Pulmonary artery endothelial cell (primary cell): ENCODE measurements at places on chromosomes 6 and 20.
A peak's percentile ranks its signal among the peaks of the same experiment; 100 is the strongest.

GRCh38 chr6:5976811-5977210, 29.9 kb downstream of the NRN1 start:
- no peak for DNase-seq

DNA sequence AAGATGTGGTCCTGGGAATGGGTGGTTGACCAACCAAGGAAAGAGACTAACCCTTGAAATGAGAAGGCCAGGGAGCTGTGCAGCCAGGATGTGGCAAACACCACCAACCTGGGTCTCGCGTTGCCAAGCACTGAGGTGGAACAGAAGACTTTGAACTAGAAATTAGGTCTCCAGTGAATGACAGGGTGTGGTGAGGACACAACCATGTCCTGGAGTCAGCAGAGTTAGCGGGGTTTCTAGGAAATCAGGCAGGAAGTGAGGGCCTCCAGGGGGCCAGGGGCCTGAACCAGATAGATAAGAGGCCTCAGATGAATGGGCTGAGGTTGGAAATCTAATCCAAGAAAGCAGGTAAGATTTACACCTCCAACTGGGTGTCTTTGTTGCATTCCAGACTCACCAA, 353.3 kb upstream of the ARID1B start:
- no peak for DNase-seq

DNA sequence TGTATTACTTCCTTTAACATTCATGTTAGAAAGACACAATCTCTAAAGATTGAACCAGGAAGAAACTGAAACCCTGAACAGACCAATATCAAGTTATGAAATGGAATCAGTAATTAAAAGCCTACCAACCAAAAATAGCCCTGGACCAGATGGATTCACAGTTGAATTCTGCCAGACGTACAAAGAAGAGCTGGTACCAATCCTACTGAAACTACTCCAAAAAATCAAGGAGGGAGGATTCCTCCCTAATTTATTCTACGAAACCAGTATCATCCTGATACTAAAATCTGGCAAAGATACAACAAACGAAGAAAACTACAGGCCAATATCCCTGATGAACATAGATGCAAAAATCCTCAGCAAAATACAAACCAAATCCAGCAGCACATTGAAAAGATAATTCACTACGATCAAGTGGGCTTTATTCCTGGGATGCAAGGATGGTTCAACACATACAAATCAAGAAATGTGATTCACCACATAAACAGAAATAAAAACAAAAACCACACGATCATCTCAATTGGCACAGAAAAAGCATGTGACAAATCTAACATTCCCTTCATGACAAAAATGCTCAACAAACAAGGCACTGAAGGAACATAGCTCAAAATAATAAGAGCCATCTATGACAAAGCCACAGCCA, 15.0 kb downstream of the CDK19 start:
- DNase-seq: no peak

DNA sequence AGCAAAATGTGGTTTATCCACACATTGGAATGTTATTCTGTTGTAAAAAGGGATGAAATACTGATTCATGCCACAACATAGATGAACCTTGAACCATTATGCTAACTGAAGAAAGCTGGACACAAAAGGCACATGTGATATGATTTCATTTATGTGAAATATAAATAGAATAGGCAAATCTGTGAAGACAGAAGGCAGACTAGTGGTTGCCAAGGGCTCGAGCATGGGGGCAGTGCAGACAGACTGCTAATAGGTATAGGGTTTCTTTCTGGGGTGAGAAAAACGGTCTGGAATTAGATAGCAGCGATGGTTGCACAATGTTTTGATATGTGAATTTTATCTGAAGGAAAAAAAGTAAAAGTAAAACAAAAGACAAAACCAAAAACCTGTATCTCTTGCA, 54.6 kb upstream of the FNDC1 start:
- DNase-seq: no peak

DNA sequence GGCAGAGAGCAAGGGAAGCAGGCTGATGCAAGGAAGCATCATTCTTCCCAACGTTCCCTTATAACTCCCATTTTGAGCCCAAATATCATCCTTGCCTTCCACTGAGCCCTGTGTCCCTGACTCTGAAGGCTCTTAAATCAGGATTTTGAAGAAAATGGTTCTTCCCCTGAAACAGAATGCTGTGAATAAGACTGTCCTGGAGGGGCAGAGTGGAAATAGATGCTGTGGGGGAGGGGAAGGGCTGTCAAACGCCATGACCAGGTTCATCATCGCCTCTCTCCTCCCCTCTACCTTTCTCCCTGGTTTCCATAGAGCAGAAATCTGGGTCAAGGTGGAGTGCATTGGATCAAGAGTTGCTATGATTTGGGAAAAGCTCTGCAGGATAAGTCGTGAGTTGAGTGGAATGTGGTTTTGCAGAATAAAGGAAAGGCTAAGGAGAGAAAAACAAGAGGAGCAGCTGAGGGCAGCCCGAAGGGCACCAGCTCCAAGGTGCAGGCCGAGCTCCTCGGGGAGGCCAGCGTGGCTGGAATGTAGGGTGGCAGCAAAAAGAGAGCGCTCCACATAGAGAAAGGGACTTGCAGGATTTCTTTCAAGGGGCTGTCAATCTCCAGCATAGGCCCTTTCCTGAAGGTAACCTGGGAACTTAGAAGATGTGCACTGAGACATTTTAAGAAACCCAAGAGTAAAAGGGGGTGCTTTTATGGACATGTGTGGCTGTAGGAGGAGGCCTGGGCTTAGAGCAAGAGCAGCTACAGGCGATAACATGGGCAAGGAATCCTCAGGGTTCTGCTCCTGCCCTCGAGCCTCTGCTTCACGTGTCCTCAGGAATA, 120.8 kb upstream of the CDYL start:
- DNase-seq: no peak

DNA sequence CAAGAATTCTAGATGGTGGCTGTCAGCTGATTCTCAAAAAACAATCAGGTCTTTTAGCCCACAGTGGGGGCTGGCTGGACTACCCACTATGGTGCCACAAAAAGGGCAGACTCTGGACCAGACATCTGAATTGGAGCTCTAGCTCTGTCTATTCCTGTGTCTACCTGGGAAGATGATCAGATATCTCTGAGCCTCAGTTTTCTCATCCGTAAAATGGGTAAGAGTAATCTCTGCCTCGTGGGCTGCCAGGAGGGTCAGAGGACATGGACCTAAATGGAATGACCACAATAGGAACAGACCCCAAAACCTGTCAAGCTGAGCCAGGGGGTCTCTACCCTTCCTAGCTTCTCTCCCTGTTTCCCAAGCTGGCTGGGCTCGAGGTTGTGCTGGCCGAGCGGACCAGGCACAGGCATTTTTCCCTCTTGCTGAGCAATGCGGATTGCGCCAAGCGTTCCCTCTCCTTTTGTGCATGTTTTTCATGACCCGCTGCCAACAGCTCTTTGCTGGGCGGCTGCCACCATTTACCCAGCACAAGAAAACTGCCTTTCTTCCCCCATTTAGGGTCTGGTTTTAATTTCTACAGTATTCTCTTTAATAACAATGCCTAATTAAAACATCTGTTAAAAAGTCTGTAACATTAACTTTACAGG, 74.7 kb upstream of the MAFB start:
- DNase-seq: no peak

- no peak for DNase-seq
Measured at GRCh38 chr6:92826633-92827032, 592.7 kb downstream of the EPHA7 start.

DNA sequence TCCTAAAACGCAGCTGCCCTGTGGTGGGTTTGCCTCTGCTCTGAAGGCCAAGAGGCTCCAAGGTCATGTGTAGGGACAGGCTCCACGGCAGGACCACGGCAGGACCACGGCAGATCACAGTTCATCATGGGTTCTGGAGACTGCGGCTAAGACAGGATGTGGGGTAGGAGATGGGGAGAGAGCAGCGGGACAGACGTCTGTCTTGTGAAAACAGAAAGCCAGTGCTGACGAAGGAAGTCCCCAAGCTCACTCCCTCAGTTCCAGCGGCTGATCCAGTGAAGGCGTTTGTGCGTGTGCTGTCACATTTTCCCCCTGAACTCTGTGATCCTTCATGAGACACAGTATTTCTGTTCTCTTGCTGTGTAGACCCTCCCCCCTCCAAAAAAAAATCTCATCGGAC, 67.9 kb upstream of the PTGIS start:
- no peak for DNase-seq

DNA sequence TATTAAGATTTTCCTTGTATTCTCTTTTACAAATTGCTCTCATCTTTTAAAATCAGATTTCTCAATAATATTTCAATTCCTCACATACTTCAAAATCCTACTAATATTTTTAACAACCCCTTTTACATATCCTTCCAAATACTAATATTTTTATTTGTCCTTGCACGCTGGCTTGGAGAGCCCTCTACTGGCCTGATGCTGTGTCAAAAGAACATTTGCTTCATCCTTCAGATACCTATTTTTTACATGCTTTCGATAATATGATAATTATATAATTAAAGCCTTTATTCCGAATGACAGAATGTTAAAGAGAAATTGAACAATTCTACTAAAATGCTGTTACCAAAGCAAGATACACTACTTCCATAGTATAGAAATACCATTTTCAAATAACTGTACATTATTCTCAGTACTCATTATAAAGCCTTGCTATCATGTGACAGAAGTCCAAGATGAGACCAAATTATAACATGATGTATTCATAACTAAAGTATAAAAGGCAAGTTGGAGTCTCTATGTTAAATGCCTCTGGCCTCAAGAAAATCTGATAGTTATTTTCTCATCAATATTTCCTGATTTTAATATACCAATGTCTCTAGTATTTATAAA, 39.0 kb upstream of the PLN start:
- DNase-seq: peak; percentile 5

- no peak for DNase-seq
Measured at GRCh38 chr20:17785007-17785406, 85.2 kb downstream of the BANF2 start.

- no peak for DNase-seq
Measured at GRCh38 chr20:5400164-5400762, 83.5 kb upstream of the PROKR2 start.

DNA sequence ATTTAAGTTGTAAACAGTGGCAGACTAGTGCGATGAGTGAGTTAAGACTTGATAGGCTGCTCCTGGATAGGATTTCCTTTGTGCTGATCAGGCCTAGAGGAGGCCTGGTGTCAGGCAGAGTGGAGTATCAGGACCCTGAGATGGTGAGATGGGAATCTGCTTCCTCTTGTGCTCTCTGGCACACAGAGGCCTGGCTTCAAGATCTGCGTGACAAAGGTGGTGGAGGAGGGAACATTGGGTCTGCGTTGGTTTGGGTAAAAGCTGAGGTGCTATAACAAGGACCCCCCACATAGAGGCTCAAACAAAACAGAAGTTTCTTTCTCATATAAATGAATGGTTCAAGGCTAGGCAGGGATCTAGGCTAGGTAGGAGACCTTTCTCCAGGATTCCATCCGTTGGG, 20.3 kb downstream of the SCAND1 start:
- no peak for DNase-seq

- DNase-seq: no peak
Measured at GRCh38 chr20:51003753-51004152, 19.2 kb downstream of the KCNG1 start.

GRCh38 chr6:7271205-7271534, 41.8 kb downstream of the SSR1 start:
- DNase-seq: no peak

DNA sequence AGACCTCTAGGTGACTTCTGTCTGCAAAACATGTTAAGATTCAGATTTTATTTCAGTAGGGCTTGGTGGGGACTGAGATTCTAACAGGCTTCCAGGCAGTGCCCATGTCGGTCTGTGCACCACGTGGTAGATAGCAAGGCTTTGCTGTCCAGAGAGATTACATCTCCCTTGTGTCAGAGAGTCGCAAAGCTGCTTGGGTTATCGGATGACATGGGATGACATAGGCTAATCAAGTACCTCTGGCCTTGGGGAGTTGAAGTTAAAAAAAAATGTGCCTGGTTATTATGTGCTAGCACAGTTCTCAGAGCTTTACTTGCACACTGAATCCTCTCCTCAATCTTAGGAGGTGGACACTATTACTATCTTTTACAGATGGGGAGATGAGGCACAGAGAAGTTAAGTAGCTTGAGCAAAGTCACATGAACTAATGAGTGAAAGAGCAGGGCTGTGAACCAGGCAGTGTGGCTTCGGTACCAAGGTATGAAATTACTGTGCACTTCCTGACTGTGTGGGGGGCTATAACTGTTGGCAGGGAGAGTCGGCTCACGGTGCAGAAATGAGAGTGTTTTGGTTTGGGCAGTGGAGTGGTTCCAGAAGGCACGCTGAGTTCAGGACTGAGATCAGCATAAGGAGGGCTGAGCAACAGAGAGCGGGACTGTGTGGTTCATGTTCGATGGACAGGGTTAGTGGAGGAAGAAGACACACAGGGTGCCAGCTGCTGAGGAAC, 41.1 kb downstream of the FARS2 start:
- DNase-seq: no peak

- DNase-seq: no peak
Measured at GRCh38 chr20:36352843-36353553, 46.9 kb downstream of the DLGAP4 start.

DNA sequence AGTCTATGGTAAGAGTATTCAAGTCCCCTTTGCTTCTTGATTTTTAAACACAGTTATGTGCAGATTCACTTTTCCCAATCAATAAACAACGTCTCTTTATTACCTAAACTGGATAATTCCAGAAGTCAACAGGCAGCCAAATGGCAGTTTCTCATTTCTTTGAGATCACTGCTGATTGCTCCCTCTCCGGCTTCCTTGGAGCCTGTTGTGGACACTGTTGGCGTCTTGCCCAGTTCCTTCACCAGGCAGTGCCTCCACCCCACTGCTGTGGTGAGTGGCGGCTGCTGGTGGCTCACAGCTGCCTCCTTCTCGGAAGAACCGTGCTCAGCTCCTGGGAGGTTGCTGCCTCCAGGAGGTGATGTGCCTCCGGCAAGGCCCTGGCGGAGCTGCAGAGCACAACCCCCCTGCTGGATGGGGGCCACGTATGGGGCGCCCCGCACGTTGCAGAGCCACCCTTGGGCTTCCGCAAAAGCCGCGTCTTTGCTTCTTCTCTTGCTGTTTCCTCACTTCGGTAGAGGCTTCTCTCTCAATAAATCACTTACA, 105.1 kb upstream of the CNKSR3 start:
- DNase-seq: no peak

GRCh38 chr6:71410164-71410566, 121.6 kb downstream of the OGFRL1 start:
- DNase-seq: no peak

DNA sequence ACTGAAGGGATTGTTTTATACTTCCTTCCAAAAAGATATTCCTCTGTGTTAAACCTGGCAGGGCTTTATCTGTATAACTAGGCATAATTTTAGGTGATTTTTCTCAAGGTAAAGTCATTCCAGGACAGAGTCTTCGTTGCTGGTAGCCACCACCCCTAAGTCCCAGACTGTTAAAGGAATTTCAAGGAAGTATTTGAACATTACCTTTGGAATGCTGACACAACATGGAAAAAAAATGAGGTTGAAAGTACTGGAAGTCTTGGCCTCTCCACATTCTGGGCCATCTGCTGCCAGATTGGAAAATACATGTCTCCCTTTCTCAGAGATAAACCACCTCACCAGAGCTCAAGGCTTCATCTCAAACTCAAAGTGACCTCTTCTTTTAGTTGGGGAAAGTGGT, 27.0 kb upstream of the ETV7 start:
- DNase-seq: no peak

GRCh38 chr6:21984135-21984534, 312.7 kb downstream of the PRL start:
- DNase-seq: no peak
